ENCODE measurements at places on chromosomes 7 and 10. TPM values are rescaled to one million over a fixed set of nuclear protein-coding genes. Genes with fewer than 3 reads are reported as not detected.

The ENO4 gene
- total RNA-seq, result 0.07 TPM

The SYT15 gene
- total RNA-seq, result 0.21 TPM

The SLC39A12 gene
- not detected for total RNA-seq

The TMEM130 gene
- not detected for total RNA-seq

The TCERG1L gene
- total RNA-seq, result not detected

The TSPAN15 gene
- total RNA-seq, result 21.0 TPM

The IMMP2L gene
- 9.6 TPM for total RNA-seq

The BMPER gene
- 0.46 TPM for total RNA-seq

The FBH1 gene
- total RNA-seq, result 124 TPM

The SEMA3A gene
- 0.92 TPM for total RNA-seq

The LIPF gene
- not detected for total RNA-seq

The PLPP4 gene
- 5.2 TPM for total RNA-seq

The LARP4B gene
- total RNA-seq, result 39.5 TPM

The FEZF1 gene
- total RNA-seq, result not detected

The SMARCD3 gene
- total RNA-seq, result 3.8 TPM

The SLC26A3 gene
- not detected for total RNA-seq

The CUZD1 gene
- 0.99 TPM for total RNA-seq

The AGR2 gene
- total RNA-seq, result not detected

DNA sequence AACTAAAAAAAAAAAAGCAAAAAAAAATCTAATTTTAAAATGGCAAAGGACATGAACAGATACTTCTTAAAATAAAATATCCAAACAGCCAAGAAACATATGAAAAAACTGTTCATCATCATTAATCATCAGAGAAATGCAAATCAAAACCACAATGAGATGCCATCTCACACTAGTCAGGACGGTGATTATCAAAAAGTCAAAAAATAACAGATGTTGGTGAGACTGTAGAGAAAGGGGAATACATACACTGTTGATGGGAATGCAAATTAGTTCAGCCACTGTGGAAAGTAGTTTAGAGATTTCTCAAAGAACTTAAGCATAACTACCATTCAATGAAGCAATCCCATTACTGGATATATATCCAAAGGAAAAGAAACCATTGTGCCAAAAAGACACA, 30.2 kb downstream of the COBL start:
- no peak for DNase-seq

- no peak for DNase-seq
These were observed 297.9 kb upstream of the HGF start for GRCh38 chr7:82067628-82068264.

DNA sequence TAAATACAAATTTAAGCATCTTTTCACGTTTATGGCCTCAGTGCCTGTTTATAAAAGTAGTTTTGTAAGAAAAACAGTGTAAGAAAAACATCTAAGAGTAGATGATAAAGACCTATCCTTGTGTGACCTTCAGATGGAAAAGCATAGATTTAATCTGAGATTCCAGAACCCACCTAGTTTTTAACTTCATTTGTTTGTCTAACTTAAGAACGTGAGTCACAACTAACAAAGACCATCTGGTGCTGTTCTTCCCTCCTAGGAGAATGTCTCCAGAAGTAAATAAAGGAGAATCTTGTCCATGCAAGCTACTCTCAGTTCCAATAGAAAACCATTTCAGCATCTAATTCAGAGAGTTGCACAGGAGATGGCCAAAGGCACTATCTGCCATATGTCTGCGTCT, 265.4 kb upstream of the C7orf33 start:
- DNase-seq, result no peak

- DNase-seq, result no peak
These were observed 11.7 kb upstream of the CALML3 start for GRCh38 chr10:5512881-5513612.

- no peak for DNase-seq
These were observed 121.7 kb downstream of the RNLS start for GRCh38 chr10:88461426-88461825.

DNA sequence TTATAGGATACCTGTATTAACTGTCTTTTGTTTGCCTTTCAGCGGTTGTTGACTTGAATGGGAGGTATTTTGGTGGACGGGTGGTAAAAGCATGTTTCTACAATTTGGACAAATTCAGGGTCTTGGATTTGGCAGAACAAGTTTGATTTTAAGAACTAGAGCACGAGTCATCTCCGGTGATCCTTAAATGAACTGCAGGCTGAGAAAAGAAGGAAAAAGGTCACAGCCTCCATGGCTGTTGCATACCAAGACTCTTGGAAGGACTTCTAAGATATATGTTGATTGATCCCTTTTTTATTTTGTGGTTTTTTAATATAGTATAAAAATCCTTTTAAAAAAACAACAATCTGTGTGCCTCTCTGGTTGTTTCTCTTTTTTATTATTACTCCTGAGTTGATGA, 26.6 kb downstream of the RBM17 start:
- no peak for DNase-seq

- DNase-seq, result no peak
These were observed at the start of gene PLXDC2 for GRCh38 chr10:19816411-19817230. Gene PLXDC2, plus strand, starts transcription at chr10:19816432.

DNA sequence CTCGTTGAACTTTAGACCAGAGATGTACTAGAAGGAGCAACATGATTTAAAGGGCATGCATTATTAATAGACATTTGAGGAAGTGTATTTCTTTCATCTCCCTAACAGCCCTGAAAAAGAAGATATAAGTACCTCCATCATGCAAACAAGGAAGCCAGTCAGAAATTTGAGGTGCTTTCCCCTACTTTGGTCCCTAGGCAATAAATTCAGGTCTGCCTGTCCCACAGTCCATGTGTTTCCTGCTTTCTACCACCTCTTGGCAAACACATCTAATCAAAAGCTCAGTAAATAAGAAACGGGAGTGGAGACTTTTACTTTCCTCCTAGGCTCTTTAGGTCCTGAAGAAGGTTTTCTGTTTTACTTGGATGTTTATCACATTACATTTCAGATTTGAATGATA, 5.2 kb upstream of the SEMA3C start:
- no peak for DNase-seq

GRCh38 chr7:30464231-30464671, 14.3 kb downstream of the NOD1 start:
- DNase-seq, result no peak

- DNase-seq, result no peak
These were observed 29.0 kb upstream of the RELN start for GRCh38 chr7:104018425-104018824.

- no peak for DNase-seq
These were observed 1.3 kb downstream of the CNNM2 start for GRCh38 chr10:102919246-102919959.

DNA sequence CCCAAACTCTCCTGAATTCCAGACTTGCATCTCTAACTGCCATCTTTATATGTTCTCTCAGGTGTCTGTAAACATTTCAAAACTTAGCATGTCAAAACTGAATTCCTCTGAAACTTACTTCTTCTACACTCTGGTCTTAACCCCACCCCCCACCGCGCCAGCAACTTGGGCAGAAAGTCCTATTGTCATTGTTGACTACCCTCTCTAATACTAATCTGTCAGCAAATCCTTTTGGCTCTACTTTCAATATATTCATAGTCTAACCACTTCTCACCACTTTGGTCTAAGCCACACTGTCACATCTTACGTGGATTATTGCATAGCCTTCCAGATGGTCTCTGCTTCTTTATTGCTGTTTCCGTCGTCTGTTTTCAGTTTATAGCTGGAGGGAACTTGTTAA, 86.6 kb downstream of the AHCYL2 start:
- no peak for DNase-seq

DNA sequence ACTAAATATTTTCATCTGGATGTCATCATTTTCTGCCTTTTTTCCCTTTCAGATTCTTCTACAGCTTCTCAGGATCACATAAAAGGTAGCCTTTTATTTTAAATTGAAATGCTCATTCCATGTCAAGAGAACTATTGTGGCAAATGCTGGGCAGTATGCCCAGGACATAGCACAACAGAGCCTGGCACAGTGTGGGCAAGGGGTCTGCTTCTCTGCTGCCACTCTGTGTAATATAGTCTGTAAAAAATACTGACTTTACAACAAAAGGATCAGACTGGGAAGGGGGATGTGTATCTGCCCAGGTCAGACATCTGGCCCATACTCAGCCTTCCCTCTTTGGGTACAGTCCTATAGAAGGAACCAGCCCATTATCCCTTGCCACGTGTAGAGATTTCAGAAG, 62.7 kb downstream of the CUZD1 start:
- DNase-seq, result no peak

DNA sequence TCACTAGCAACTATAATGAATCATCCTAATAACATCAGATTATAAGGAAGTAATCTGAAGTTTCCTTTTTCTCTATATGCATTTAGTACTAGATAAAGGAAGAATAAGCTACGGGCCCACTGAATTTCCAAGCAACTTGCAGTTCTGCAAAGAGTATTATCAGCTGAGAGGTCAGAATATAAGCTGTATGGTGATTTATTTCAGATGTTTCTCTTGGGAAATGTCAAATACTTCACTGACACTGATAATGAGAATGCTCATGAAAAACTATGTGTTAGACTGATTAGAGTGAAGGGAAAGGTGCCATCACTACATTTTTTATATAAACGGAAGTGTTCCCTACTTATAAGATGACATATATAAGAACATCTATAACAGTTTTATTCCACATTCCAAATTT, 251.2 kb upstream of the HGF start:
- no peak for DNase-seq

- no peak for DNase-seq
These were observed 89.0 kb upstream of the PRPS1L1 start for GRCh38 chr7:18116661-18117060.

GRCh38 chr10:7857262-7857661, 39.0 kb downstream of the TAF3 start:
- no peak for DNase-seq

DNA sequence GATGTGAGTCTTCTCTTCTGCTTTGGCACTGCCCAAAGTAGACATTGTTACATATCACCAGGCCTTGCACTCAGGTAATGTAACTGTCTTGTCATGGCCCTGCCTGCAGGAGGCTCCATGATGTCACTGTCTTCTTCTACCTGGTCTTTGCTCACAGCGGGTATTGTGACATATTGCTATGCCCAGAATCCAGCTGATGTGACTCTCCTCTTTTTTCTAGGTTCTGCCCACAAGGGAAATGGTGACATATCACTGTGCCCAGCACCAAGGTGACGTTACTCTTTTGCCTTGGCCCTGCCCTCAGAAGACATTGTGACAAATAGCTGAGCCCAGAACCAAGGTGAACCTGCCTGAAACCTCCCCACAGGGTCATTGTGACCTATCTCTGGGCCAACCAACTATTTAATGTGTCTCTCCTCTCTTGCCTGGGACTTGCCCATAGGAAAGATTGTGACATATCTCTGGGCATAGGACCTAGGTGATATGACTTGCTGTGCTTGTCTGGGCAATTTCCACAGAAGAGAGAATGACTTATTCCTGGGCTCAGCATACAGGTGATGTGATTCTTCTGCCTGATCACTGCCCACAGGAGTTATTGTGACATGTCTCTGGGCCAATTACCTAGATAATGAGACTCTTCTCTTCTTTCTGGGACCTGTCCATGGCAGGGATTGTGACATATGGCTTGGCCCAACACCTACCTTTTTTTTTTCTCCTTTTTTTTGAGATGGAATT, 26.5 kb upstream of the ZNF107 start:
- DNase-seq, result no peak

DNA sequence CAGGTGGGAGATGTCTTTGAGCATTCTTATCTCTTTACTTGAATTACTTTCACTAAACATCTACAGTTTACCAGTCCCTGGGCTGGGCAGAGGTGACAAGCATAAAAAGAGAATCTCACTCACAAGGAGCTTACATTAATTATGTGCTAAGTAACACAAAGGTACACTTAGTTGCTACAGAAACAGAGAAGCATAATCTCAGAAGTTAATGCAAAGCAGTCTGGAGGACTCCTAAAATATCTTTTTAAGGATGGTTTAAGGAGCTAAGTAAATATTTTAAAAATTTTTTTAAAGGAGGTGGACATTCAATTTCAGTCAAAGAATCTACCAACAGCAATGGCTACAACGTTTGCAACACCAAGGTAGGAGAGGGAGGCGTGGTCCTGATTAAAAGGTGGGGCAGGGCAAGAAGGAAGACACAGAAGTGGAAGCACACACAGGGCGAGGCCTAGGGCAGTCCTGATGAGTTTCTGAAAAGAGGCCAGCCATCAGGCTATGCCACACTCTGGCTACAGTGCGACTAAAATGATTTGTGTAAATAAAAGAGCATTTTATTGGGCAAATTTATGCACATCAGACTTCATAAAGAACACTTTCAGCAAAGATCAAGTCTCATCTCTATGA, 5.3 kb downstream of the LARP4B start:
- no peak for DNase-seq

- no peak for DNase-seq
These were observed at the start of gene AMZ1 for GRCh38 chr7:2687881-2688318. Gene AMZ1, plus strand, starts transcription at chr7:2688202. Its CDS starts 12,250 bp downstream, at chr7:2700452.

- DNase-seq, result no peak
These were observed 247.0 kb downstream of the SNX10 start for GRCh38 chr7:26538689-26539088.

GRCh38 chr10:26781797-26782196, 79.0 kb downstream of the ABI1 start:
- DNase-seq, result no peak

DNA sequence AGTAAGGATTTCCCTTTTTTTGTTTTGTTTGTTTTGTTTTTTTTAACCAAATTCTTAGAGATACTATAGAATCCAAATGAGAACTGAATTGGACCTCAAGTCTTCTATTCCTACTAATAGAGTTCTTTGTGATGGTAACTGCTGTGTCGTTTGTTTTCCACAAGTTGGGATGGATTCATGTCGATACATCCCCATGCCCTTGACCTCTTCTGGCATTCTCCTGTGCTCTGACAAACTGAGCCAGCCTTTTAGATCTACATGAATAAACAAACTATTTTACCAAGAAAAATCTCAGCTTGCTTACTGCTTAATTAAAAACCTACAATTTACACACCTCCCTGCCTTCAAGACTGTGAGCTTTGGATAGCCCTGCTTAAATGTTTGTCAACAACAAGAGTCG, 3.9 kb downstream of the ZNF22 start:
- no peak for DNase-seq

GRCh38 chr10:43923328-43923727, 274.6 kb upstream of the ZNF32 start:
- DNase-seq, result no peak

DNA sequence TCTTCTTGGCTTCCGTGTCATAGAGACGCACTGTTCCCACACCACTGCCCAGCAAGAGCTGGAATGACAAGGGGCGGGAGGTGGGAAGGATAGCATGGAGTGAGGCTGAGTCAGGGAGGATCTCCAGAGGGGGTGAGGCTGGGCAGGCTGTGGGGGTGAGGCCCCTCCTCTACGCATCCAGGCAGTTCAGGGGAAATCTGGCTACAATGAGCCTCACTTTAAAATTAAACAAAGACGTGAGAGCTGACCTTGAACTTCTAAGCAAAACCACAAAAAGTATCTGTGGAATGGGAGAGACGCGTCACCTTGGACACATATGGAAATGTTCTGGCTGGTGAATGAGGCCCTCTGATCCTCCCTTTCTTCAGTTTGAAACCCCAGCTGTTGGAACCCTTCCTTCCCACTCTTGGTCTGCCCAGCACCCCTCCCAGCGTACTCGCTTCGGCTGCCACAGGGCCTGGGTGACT, 17.7 kb downstream of the WDR91 start:
- DNase-seq, result no peak

All from pulmonary artery endothelial cell (primary cell).